Fibroblast of lung (primary cell): ENCODE measurements at places on chromosomes 16 and 17. TPM values are rescaled to one million over a fixed set of nuclear protein-coding genes. Genes with fewer than 3 reads are reported as not detected.

Gene MT4
- total RNA-seq, result not detected in 2 replicates

Gene CDR2L
- 6.7 and 12.2 TPM in 2 replicates for total RNA-seq

Gene ATP6V0D1
- 68.1 and 91.2 TPM in 2 replicates for total RNA-seq

Gene SLC5A11
- total RNA-seq, result under 0.01 TPM in 1 of 2 replicates, not detected in the other

Gene TMEM114
- total RNA-seq, result not detected in 2 replicates

Gene STAT5A
- total RNA-seq, result 26.2 and 28.4 TPM in 2 replicates

Gene CSH2
- not detected in 2 replicates for total RNA-seq

DNA sequence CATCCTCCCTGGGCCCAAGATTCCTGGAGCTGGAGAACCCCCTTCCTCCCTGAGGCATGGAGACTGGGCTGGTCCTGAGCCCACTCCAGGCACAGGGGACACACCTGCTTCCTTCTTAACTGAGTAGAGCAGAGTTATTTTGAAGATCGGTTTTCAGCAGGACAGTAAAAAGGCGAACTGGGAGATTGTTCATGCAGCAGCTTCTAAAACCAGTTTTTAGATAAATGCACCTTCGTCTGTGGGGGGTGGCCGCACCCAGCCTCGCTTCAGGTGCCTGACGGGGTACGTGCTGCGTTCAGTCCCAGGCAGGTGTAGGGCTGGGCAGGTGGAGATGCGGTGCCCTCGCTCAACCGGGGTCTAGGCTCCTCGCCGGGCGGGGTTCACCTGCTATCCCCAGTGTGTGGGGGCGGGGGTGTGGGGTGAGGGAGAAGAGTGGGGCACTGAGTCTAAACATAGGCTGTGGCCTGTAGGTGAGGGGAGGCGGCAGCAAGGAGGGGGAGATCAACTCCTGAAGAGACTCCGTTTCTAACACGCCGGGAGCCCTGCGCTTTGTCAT is 69.5 kb downstream of the JPH3 start:
- no peak for DNase-seq

GRCh38 chr17:7296189-7296861 is 1.9 kb upstream of the YBX2 start:
- peak; percentile 76 for DNase-seq

- no peak for DNase-seq
Measured at GRCh38 chr17:56694825-56695224, 101.3 kb downstream of the NOG start.

- no peak for DNase-seq
Measured at GRCh38 chr16:25228372-25228771, 11.6 kb downstream of the AQP8 start.

DNA sequence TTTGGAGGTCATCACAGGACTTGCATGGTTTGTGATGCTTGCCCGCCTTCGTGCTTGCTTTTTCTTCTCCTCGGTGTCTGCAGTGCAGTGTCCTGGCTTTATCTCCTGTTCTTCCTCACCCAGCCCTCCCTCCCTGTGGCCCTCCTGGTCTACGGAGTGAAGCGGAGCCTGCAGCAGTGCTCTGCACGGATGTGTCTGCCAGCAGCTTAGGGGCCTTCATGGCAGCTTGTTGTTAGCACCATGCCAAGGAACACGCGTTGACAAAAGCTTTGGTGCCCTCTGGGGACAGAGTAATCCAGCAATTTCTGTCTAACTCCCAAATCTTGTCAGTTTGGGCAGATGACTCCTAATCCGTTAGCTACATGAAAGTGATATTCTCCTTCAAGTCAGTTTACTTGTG is 9.9 kb downstream of the DHODH start:
- DNase-seq, result no peak

GRCh38 chr16:31472709-31473203 is 804 bp downstream of the TGFB1I1 start:
- DNase-seq, result peak; percentile 94

GRCh38 chr17:74892974-74893911 is at the start of gene FADS6:
Gene FADS6, minus strand, starts transcription at chr17:74893633. Its CDS starts 38 bp downstream, at chr17:74893595.
- DNase-seq, result no peak
